ENCODE measurements at places on chromosomes 16 and 17. TPM values are rescaled to one million over a fixed set of nuclear protein-coding genes. Genes with fewer than 3 reads are reported as not detected.
A peak's percentile ranks its signal among the peaks of the same experiment; 100 is the strongest.

SHISA6 gene
- not detected for total RNA-seq

GRCh38 chr16:65314627-65315008, 192.8 kb upstream of the CDH11 start:
- H3K4me3 ChIP-seq, result no peak overlapping the region
- no peak overlapping the region for H3K27ac ChIP-seq
- no peaks in the 10 kb centered on the region for H3K36me3 ChIP-seq

ZG16B gene
- 3.0 TPM for total RNA-seq

- H3K27me3 ChIP-seq, result no peaks in the 10 kb centered on the region
- no peak overlapping the region for H3K27ac ChIP-seq
- H3K4me3 ChIP-seq, result no peak overlapping the region
- H3K36me3 ChIP-seq, result peaks cover 5% of the 10 kb centered on the region
- peaks cover 2% of the 10 kb centered on the region for H3K4me1 ChIP-seq
- peak; percentile 76 for DNase-seq
These were observed 36.1 kb upstream of the ZC3H18 start for GRCh38 chr16:88533932-88534637.

- no peaks in the 10 kb centered on the region for H3K36me3 ChIP-seq
- H3K4me3 ChIP-seq, result no peak overlapping the region
- DNase-seq, result no peak
- no peak overlapping the region for H3K27ac ChIP-seq
- H3K27me3 ChIP-seq, result no peaks in the 10 kb centered on the region
- no peaks in the 10 kb centered on the region for H3K4me1 ChIP-seq
These were observed 173.0 kb downstream of the CBLN1 start for GRCh38 chr16:49108611-49109010.

MYH2 gene
- not detected for total RNA-seq

DNA sequence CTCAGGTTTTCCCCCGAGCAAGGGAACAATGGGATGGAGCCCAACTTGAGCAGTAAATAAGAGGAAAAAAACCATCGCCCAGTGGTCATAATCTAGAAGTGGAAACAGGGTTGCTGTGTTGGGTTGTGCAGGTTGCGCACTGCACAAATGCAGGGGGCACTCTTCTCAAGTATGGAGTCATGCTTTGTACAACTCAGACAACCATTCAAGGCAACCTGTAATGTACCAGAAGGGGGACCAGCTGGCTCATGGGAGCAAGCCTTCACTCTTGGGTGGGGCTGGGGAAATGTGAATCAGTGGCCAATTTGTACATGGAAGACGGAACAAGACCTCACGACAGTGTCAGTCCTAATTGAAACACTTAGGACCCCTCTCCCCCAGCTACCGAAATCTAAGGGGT, 23.9 kb upstream of the LITAF start:
- no peaks in the 10 kb centered on the region for H3K36me3 ChIP-seq
- no peak for DNase-seq
- no peak overlapping the region for H3K4me3 ChIP-seq
- no peaks in the 10 kb centered on the region for H3K27me3 ChIP-seq

DNA sequence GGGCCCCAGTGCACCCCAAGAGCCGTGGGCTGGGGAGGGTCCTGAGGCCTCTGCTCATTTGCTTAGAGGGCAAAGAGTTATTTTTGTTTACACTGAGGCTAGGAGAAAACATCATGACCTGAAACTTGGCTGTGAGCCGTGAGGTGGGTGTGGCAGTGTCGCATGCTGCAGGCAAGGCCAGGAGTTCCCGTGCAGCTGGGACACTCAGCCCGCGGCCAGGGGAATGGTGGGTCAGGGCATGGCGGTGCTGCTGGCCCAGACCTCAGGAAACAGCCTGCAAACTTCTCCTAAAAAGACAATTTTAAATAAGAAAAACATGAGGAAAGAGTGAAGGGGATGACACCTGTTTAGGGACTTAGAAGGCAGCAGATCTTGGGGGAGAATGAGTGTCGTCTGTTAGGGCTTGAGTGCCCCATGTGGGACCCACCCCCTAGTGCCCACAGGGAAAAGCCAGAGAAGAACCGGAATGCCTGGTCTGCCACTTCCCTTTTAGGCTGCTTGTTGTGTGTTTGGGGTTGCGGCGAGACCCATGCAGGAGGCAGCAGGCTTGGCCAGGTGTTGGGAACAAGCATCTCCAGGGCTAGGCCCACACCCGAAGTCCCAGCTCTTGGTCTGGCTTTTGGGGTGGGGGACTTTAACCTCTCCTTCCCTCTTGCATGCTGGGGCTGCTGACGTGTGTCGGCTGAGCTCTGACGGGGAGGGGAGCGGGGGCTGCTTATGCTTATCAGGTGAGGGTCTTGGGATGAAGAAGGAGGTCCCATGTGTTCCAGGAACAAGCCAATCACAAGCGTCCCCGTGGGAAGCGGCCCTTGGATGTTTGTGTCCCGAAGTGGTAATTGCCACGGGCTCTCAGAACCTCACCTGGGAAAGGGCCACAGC, 80.9 kb upstream of the GNG13 start:
- H3K27me3 ChIP-seq, result no peaks in the 10 kb centered on the region
- no peak for DNase-seq
- no peak overlapping the region for H3K27ac ChIP-seq
- no peaks in the 10 kb centered on the region for H3K36me3 ChIP-seq
- no peak overlapping the region for H3K4me3 ChIP-seq
- H3K4me1 ChIP-seq, result peaks cover 3% of the 10 kb centered on the region

DNA sequence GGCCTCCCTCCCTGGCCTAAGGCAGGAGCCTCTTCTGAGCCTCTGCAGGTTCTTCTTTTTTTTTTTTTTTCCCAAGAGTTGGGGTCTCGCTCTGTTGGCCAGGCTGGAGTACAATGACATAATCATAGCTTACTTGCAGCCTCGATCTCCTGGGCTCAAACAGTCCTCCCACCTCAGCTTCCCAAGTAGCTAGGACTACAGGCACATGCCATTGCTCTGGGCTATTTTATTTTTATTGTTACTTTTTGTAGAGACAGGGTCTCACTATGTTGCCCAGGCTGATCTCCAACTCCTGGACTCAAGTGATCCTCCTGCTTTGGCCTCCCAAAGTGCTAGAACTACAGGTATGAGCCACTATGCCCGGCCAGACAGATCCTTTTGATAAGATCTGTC, 32.6 kb downstream of the SBK1 start:
- no peak overlapping the region for H3K27ac ChIP-seq
- H3K27me3 ChIP-seq, result no peaks in the 10 kb centered on the region
- no peaks in the 10 kb centered on the region for H3K36me3 ChIP-seq
- no peak overlapping the region for H3K4me3 ChIP-seq
- no peaks in the 10 kb centered on the region for H3K4me1 ChIP-seq

GRCh38 chr17:62870030-62870541, 62.0 kb upstream of the MARCHF10 start:
- H3K27me3 ChIP-seq, result peaks cover 9% of the 10 kb centered on the region
- no peaks in the 10 kb centered on the region for H3K36me3 ChIP-seq
- no peak overlapping the region for H3K4me3 ChIP-seq
- no peak overlapping the region for H3K27ac ChIP-seq

- H3K36me3 ChIP-seq, result peaks cover 6% of the 10 kb centered on the region
- no peak overlapping the region for H3K4me3 ChIP-seq
- H3K27ac ChIP-seq, result no peak overlapping the region
- no peak for DNase-seq
- peaks cover 33% of the 10 kb centered on the region for H3K4me1 ChIP-seq
These were observed 42.1 kb downstream of the MPRIP start for GRCh38 chr17:17084317-17084835.

TMEM238L gene
- total RNA-seq, result not detected

DNA sequence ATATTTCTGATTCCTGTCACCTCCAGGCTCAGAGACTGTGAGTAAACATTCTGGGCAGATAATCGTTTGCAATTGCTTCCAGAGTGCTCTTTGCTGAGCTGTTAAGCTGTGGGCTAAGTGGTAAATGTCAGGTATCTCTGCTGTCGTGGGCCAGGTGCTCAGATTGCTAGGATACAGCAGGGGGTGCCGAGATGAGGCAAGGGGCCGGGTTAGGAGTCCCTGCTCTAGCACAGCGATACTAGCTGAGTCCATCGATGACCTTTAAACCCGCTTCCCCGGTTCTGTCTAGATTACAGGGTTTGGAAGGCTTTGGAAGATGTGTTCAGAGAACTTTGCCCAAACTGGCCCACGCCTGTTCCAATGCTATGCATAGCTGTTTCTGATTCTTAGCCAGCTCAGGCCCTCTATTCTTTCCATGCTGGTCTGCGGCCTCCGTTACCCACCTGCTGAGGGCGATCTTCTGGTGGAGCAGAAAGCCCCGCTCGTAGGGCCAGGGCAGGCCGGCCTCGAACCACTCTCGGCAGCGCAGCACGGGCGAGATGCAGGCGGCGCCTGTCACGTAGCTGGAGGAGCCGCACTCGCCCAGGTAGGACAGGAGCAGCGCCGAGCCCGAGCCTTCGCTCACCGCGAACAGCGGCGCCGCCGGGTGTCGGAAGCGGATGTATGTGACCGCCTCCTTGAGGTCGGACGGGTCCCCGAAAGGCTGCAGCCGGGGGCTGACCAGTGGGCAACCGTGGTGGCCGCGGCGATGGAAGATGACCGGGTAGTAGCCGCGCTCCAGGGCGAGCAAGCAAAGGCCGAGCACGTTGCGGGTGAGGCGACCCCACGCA, 979 bp downstream of the ABHD15 start:
- H3K27ac ChIP-seq, result peak overlapping the region; percentile 87
- peak overlapping the region; percentile 85 for H3K4me3 ChIP-seq
- H3K36me3 ChIP-seq, result peaks cover 20% of the 10 kb centered on the region
- H3K27me3 ChIP-seq, result no peaks in the 10 kb centered on the region

ZMYND15 gene
- total RNA-seq, result 0.10 TPM

CD79B gene
- total RNA-seq, result 39.1 TPM

DNA sequence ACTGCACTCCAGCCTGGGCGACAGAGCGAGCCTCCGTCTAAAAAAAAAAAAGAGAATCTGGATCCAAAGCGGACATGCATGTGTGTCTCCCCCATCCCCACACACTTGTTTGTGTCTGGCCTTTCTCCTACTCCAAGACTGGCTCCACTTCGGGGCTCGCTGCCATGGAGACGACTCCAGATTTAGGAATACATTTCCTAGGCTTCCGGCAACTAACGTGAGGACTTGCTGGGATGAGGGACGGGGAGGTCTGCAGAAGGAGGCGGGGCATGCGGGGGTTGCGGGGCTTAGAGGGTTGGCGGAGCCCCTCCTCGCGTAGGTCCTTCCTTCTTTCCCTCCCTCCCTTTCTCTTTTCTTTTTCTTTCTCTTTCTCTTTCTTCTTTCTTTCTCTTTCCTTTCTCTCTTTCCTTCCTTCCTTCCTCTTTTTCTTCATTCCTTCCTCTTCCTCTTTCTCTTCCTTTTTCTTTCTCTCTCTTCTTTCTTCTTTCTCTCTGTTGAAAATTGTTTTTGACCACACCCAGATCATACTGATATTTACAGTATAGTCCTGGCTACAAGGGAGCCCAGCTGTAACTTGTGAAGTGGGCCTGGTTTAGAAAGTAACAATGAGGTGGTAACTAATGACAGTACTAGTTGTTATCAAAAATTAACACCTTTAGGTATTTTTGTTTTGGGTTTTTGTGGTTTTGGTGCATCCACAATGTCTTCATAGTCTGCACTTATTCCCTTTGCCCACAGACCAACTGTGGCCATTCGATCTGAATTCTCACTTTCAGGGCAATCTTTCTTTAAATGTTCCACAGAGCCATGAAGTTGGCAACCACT, 25.2 kb downstream of the MIS12 start:
- H3K27me3 ChIP-seq, result no peaks in the 10 kb centered on the region
- DNase-seq, result no peak
- no peak overlapping the region for H3K27ac ChIP-seq
- peaks cover 27% of the 10 kb centered on the region for H3K36me3 ChIP-seq
- peaks cover 18% of the 10 kb centered on the region for H3K4me1 ChIP-seq

GPR139 gene
- not detected for total RNA-seq

C17orf113 gene
- 0.26 TPM for total RNA-seq

- no peaks in the 10 kb centered on the region for H3K36me3 ChIP-seq
- H3K4me1 ChIP-seq, result no peaks in the 10 kb centered on the region
These were observed 284.4 kb downstream of the FOXL1 start for GRCh38 chr16:86862595-86863280.

GRCh38 chr17:76198702-76199101, 41.6 kb downstream of the RNF157 start:
- peaks cover 54% of the 10 kb centered on the region for H3K4me1 ChIP-seq
- no peak overlapping the region for H3K4me3 ChIP-seq
- DNase-seq, result peak; percentile 41
- peak overlapping the region; percentile 88 for H3K27ac ChIP-seq

ZSCAN10 gene
- total RNA-seq, result not detected

GRCh38 chr16:86630471-86630870, 52.1 kb downstream of the FOXL1 start:
- H3K27ac ChIP-seq, result no peak overlapping the region
- no peak overlapping the region for H3K4me3 ChIP-seq
- H3K27me3 ChIP-seq, result peaks cover 7% of the 10 kb centered on the region
- H3K4me1 ChIP-seq, result no peaks in the 10 kb centered on the region
- no peak for DNase-seq
- H3K36me3 ChIP-seq, result no peaks in the 10 kb centered on the region

TVP23A gene
- not detected for total RNA-seq

DNA sequence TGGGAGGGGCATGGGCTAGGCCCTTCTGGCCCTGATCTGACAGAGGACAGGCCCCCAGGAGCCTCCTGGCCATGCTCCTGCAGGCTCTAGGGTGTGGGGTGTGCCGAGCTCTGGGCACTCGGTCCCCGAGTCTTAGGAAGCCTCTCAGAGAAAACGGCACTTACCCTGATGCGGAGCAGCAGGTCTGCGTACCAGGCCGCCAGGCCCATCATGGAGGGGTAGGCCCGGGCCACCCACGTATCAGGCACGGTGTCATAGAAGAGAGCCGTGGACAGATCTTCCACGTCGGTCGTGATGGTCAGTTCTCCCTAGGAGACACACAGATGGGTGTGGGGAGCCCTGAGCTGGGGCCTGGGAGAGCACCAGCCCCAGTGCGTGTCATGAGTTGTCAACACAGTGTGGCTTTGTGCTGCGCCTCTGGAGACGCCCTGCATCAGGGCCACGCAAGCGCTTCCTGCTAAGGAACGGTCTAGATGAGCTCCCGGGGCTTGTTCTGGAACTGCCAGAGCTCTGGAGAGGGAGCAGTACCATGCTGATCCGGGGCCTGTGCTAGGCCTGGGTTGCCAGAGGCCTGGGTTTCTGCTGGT, 47.9 kb downstream of the PGS1 start:
- H3K4me1 ChIP-seq, result peaks cover 12% of the 10 kb centered on the region
- peak overlapping the region; percentile 18 for H3K27ac ChIP-seq
- no peak overlapping the region for H3K4me3 ChIP-seq
- no peak for DNase-seq
- H3K36me3 ChIP-seq, result peaks cover 41% of the 10 kb centered on the region

- peaks cover 90% of the 10 kb centered on the region for H3K4me1 ChIP-seq
- peak overlapping the region; percentile 98 for H3K27ac ChIP-seq
- H3K4me3 ChIP-seq, result peak overlapping the region; percentile 21
- no peaks in the 10 kb centered on the region for H3K27me3 ChIP-seq
These were observed 148.6 kb downstream of the CLEC16A start for GRCh38 chr16:11092788-11093571.
